ENCODE measurements at places on chromosomes 3 and 15. TPM values are rescaled to one million over a fixed set of nuclear protein-coding genes. Genes with fewer than 3 reads are reported as not detected.

DNA sequence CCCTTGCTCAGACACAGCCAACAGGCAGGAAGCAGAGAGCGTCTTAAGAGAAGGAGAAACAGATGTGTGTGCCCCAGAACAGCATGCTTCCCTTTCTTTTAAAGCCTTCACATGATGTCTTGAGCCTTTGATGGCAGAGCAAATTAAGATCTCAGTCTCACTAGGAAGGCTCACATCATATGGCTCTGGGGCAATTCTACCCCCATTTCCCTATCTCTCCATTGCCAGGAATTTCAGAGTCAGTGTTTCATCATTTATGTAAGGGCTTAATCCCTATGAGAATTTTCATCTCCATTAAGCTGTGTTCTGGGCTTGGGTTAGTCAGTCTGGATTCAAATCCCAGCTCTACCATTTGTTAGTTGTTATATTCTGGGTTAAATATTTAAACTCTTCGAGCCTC is 41.4 kb upstream of the GLCE start:
- DNase-seq: no peak

GRCh38 chr3:112773864-112774263 is 72.8 kb downstream of the CD200R1L start:
- DNase-seq: no peak

DNA sequence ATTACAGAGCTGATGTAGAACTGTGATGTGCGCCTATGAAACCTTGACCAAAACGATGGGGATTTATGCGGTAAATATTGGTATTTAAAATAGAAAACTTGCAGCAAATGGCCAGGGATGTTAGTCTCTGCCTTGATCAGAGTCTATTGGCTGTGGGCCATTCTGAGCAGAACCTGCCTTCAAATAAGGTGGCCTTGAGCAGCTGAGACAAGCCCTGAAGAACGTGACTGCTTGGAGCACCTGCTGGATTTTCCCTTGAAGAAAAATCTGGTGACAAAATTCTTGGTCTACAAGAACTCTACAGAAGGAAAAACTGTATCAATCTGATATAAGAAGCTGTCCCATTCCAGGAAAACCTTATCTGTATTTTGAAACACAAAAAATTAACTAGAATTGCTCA is 820.1 kb upstream of the EPHA6 start:
- no peak for DNase-seq

DNA sequence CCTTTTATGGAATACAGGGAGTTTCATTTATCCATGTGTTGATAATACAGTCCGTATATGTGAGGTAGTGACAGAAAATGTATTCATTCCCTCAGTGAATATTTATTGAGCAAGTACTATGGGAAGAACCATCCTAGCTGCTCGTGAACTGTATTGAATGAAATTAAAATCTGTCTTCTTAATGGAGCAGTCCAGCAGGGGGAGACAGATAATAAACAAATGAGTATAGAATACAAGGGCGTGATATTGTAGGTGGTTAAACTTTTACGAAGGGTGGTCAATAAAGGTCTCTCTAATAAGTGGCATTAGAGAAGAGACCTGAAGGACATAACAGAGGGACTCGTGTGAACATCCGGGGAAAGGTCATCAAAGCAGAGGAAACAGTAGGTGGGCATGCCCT is 62.7 kb upstream of the OSTN start:
- DNase-seq: no peak

- DNase-seq: no peak
These were observed 38.5 kb upstream of the FOXP1 start for GRCh38 chr3:71621825-71622537.

DNA sequence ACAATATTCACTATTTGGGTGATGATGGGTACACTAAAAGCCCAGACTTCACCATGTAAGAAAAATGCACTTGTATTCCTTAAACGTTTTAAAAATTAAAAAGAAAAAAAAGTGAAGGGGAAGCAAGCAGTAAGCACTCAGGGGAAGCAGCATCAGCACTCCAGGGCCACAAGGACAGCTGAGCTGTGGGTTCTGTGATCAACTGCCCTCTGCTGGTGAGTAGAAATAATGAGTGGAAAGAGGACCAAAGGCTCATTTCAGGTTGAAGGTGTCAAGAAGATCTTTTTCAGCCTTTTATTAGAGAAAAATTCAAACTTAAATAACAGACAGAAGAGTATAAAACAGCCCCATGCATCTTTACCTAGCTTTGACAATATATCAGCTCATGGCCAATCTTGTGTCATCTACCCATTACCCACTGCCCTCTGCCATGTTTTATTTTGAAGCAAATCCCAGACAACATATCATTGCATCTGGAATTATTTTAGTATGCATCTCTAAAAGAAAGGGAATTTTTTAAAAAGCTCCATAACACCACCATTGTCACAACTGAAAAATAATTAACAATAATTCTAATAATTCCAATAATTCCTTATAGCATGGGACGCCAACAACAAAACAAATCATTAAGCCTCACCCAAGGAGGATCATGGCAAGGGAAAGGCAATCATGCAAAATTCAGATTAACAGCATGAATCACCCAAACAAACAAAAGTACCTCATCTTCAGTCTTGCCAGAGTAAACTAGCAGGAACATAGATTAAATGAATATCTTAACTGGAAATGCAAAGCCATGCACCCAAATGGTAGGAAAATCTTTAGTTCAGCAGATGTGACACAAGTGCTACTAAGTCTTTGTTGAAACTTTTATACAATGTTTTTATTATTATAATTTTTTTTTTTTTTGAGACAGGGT is 42.5 kb downstream of the TAMM41 start:
- DNase-seq: no peak

DNA sequence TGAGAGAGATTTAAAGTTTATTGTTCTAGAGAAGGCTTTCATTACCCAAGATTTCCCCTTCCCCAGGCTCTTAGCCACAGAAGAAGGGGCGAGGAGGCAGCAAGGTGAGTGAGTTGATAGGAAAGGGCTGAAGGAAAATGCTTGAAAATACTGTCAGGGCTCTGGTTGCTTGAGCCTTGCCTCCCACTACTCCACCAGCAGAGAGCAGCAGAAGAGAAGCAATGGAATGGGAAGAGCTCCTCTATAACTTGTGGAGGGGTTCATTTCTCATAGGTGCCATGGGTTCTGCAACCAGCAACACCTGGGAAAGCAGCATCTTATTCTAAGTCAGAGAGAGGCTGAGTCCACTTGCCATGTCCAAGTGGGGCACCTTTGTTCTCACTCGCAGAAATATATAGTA is 184.0 kb upstream of the CNTN6 start:
- DNase-seq: no peak

DNA sequence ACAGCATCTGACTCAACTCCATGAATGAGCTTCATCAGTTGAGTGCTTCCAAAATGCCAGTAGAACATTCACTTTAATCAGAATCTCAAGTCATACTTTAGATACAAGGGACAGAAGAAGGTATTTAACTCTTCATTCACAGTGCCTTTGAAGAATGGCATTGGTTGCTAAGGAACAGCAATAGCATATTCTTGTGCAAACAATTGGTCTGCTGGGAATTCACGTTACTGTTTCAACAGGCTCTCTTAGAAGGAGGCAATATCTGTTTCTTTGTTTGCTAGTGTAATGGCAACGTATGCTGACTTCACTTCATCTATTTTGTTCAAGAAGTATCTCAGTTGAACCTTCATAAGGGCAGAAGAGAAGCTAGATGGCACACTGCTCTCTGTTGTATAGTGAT is 113.9 kb downstream of the TMEM108 start:
- no peak for DNase-seq

GRCh38 chr3:126847061-126847460 is 135.9 kb upstream of the PLXNA1 start:
- no peak for DNase-seq

Gene INKA1
- 9.4 TPM for total RNA-seq

Gene AHSG
- not detected for total RNA-seq

DNA sequence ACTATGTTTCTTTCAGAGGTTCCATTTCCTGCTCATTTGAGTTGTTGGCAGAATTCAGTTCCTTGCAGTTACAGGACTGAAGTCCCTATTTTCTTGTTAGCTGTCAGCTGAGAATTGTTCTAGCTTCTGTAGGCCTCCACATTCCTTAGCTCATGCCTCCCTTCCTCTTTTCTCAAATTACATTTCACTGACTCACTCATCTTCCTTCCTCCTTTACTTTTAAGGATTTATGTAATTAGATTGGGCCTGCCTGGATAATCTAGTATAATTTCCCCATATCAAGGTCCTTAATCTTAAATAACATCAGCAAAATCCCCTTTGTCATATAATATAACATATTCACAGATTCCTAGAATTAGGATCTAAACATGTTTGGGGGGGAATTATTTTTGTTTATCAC is 40.6 kb upstream of the RBMS3 start:
- no peak for DNase-seq

- DNase-seq: no peak
These were observed 190.3 kb downstream of the MCTP2 start for GRCh38 chr15:94421706-94422105.

- DNase-seq: no peak
These were observed 111.7 kb upstream of the PLXND1 start for GRCh38 chr3:129718201-129718600.

DNA sequence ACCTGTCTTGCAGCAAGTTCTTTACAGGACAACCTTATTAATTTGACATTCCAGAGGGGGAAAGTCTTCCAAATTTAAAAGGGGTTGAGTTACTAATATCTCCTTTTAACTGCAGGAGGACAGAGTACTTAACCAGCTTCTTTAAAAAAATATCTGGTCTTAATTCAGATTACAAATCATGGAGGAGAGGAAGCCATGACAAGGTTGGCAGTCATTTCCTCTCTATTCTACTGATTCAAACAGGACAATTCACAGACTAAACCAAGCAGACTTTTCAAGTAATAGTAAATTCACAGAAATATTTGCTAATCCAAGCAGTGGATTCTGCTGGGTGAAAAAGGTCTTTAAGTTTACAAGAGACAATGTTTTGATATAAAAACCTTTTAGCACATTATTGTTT is 185.3 kb downstream of the CFAP20DC start:
- DNase-seq: no peak

DNA sequence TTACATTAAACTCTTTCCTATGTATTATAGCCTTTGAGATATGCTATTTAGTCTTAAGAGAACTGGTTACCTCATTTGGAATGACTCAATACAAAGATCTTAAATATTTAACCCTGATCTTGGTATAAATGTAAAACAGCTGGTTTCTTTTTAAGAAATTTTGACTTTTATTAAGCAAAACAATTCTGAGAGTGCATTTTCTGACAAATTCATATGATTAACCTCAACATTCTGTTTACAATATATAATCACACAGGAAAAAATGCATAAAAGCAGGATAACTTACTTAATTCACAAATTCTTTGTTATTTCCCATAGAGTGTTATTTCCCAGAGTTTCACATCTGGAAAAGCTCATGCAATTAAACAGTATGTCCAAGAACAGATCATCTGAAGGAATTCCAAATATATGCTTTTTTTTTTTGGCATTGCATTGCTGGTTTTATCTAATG is 400.4 kb upstream of the THBS1 start:
- DNase-seq: no peak

DNA sequence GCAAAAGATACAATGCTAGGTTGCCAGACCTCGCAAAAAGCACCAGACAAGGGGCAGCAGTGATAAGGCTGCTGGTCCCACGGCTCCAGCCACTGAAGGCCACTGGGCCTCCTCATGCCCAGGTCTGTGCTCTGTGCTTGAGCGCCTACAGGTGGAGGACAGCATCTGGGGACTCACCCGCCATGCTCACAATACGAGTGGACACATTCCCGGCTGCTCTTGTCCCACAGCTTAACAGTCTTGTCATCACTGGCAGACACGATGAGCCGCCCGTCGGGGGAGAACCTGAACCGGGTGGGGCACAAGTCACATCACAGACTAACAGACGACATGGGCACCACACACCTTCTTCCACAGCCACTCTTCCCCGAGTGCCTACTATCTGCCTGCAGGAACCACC is 7.4 kb downstream of the POC1A start:
- DNase-seq: no peak

Gene ATP13A5
- total RNA-seq: not detected

DNA sequence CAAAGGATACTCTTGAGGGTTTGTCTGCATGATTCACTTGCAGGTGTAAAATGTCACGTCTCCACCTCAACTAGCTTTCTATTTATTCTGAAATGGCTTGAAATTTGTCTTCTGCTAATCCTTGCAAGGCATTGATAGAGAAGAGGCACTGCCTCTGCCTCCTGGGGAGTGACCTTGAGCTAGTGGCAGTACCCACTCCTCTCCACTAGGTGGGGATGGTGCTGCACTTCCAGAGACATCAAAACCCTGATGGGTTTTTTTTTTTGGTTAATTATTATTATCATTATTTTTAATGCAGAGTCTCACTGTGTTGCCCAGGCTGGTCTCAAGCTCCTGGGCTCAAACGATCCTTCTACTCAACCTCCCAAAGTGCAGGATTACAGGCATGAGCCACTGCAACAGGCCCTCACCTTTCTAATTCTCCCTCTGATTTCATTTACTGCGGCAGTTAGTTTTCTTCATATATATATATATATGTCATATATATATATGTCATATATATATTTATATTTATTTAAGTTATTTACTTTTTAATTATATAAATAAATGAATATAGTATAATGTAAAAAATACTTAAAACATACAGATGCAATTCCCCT is 117.6 kb upstream of the EIF1B start:
- peak; percentile 26 for DNase-seq

Gene PPP1R14D
- total RNA-seq: not detected

DNA sequence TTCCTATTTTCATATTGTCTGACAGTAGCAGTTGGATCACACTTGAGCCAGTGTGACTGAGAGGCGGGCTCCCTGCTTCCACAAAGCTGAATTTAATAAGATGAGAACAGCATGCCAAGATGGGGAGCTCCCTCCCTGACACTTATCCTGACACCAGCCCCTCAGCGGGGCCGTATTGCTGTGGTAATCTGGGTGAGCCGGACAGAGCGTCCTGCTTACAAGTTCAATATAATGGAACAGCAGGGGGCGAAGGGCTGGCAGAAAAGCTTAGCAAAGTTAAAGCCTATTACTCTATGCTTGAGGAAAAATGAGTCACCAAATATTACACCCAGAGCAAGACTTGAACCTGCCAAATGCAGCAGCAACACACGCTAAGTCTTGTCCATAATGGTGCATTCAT is 163.8 kb upstream of the CMC1 start:
- no peak for DNase-seq

DNA sequence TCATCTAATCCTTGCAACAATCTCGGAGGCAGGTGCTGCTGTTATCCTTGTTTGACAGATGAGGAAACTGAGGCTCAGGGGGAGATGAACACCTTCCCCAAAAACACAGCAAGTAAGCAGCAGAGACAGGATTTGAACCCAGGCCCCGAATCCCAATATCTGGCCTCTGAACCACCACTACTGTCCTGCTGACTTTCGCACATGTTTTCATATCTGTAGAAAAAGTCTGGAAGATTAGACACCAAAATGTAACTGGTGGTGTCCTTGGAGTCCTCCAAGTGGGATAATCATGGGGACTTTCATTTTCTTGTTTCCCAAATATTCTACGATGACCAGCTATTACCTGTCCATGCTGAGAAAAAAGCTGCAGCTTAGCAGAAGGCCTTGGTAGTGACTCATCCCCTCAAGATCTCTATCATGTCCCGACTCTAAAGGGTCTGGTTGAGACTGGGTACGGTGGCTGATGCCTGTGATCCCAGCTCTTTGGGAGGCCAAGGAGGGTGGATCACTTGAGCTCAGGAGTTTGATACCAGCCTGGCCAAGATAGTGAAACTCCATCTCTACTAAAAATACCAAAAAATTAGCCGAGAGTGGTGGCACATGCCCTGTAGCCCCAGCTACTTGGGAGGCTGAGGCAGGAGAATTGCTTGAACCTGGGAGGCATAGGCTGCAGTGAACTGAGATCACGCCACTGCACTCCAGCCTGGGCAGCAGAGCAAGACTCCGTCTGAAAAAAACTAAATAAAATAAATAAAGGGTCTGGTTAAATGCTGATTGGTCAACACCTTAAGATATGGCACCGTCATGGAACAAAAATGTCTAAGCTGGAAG is 8.6 kb downstream of the IRAK2 start:
- no peak for DNase-seq

Data from uterus (tissue), 4 donors.